ENCODE measurements at places on chromosomes 6 and 20.

DNA sequence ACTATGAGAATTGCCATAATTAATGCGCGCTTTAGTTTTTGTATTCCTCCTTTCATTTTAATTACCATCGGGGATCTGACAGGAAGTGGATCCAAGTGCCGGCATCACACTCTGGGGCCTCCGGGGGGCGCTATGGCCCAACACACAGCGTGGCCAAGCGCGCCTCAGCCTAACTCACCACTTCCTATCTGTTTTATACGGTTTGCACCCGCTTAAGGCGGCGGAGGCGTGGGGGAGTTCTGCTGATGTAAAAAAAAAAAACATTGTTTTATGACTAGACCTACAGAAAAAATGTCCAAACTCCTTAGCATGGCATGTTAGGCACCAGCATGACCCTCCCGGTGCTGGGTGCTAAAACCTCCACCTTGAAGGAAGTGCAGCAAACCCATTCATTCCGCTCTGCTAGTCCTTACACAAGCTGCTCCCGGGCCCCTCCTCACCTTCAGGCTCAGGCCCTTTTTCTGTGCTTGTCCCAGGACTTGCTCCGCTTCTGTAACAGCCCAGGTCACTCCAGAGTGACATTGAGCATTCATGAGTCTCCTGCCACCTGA lies 4.5 kb upstream of the EBF4 start:
- DNase-seq, result peak; percentile 60

DNA sequence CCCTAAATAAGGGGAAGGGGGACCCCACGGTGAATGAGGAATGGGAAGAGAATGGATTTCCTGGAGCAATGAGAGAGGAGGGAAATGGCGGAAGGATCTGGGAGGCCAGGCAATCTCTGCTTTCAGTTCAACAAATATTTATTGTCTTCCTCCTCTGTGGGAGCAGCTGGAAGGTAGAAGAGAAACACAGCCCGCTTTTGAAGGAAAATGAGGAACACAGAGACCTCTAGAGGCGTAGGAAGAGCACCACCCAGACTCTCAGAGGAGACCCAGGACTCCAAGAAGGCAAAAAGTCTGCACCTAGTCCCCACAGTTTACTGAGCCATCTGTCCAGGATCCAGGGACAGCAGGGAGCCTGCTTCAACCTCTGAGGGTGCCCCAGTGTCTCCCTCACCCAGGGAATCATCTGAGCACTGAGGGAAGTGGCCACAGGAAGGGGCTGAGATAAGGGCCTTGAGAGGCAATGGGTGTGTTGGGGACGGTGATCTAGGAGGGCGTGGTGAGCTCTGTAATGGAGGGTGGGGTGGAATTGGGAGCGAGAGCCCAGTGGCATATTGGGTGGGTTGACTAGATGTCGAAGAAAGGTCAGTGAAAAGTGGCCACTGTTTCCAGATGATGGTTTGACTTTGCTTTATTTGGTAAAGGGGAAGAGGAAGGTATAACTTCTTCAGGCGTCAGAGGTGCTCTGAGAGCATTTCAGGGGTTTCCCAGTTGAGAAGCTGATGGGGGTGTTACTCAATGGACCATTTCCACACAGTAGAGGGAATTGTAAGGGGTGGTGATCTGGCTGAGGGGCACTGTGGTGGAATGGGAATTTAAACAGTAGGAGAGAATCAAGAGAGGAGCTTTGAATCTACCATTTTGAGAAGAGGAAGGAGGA lies 610 bp downstream of the PSORS1C1 start:
- DNase-seq, result no peak

- DNase-seq, result no peak
Measured at GRCh38 chr20:59223182-59223601, 59.6 kb downstream of the ZNF831 start.

- no peak for DNase-seq
Measured at GRCh38 chr6:100891079-100891478, 9.9 kb upstream of the ASCC3 start.

DNA sequence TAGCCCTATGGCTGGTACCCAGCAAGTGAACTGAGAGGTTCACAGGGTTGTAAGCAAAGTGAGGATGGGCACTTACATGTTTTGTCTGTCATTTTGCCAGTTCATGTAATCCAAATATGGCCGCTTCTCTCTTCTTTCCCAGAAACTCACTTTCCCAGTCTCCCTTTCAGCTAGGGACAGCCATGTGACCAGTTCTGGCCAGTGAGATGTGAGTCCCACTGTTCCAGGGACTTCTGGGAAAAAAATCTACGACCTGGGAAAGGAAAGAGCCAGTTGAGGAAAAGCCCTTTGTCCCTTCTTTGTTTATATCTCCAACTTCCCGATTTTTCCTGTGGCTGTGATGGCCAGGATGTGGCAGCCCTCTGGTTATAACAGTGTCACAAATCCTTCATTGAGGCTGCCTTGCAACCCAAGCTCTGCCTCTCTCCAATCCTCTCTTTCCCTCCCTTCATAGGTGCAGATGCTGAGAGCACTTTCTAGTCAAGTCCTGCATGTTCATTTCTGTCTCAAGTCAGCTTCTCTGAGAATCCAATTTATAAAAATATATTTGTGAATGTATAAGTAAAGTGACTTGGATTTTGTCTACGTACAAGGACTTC lies 148.6 kb upstream of the ZFP64 start:
- DNase-seq, result no peak

GRCh38 chr6:35223396-35223795 lies 9.6 kb downstream of the SCUBE3 start:
- no peak for DNase-seq

Data from activated T-cell treated with anti-CD3 and anti-CD28 coated beads for 4 hours (primary cell).